ENCODE measurements at places on chromosomes 5 and 9. TPM values are rescaled to one million over a fixed set of nuclear protein-coding genes. Genes with fewer than 3 reads are reported as not detected.

The AFAP1L1 gene
- total RNA-seq = 1.3 TPM

The DNAH5 gene
- total RNA-seq = 2.8 TPM

DNA sequence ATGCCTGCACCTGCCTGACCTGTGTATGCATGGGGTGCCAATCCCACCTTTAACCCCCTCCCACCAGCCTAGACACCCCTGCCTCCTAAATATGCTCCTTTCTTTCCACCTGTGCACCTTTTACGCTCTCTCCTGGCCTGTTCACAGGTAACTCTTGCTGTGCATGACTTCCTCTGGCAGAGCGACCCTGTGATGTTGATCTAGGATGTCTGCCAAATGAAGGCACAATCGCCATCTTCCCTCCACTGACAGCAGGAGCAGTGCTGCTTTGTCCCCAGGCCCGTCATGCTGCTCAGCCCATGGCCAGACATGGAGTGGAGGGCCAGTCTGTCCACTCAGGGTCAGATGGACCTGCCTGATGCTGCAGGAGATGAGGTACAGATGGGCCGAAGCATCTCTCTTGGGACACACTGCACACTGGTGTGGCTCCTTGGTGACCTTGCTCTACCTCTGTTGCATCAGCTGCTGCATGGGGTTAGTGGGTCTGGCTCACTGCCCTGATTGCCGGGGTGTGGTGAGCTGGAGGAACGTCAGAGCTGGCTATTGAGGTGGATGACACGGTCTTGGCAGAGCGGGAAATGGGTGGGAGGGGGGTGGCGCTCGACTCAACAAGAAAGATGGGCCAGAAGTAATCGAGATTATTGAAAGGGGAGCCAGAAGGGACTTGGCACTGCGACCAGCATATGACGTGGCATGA is 101.7 kb upstream of the PITX1 start:
- DNase-seq = no peak
- no peaks in the 10 kb centered on the region for H3K4me1 ChIP-seq
- no peaks in the 10 kb centered on the region for H3K27me3 ChIP-seq
- H3K4me3 ChIP-seq = no peak overlapping the region

DNA sequence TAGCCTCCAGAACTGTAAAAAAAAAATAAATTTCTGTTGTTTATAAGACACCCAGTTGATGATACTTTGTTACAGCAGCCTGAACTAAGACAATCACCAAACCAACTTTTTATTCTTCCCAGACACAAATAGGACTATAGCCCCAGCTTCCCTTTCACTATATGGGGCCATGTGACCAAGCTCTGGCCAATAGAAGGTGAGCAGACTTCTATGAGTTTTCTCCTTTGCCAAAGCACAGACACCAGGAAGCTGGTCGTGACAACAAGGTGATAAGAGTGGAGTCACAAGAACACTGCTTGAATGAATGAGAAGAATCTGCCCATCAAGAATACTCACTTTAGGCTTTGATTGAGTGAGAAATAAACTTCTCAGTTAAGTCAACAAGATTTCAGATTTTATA is 217.7 kb downstream of the DEPDC1B start:
- no peak for DNase-seq
- H3K4me1 ChIP-seq = no peaks in the 10 kb centered on the region
- H3K27me3 ChIP-seq = no peaks in the 10 kb centered on the region
- H3K27ac ChIP-seq = no peak overlapping the region

DNA sequence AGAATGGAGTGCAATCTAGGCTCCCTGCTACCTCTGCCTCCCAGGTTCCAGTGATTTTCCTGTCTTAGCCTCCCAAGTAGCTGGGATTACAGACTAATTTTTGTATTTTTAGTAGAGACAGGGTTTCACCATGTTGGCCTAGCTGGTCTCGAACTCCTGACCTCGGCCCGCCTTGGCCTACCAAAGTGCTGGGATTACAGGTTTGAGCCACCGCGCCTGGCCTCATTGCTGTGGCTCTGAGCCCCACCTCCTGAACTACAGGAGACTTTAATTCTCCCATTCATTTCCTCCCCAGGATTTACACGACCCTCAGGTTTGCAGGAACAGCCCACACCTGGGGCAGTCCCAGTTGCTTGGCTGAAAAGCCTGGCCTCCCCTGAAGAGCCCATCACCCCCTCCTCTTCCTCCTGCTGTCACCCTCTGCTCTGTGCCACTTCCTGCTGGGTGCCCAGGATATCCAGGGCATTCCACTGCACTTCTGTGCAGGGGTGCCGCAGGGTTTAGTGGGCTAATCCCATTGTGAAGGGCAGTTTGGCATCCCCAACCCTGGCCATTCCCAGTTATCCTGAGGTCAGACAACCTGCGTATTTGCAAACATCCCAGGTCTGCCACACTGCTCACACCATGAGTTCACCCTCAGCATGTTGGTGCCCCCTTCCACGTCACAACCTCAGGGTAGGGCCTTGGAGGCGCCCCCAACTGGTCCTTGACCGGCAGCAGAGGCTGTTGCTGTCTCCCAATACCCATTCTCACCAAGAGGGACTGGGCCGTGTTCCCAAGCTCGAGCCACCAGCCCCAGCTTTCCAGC is 265.0 kb upstream of the IRX4 start:
- H3K36me3 ChIP-seq = no peaks in the 10 kb centered on the region
- no peak overlapping the region for H3K27ac ChIP-seq
- no peaks in the 10 kb centered on the region for H3K4me1 ChIP-seq
- no peak overlapping the region for H3K4me3 ChIP-seq
- no peaks in the 10 kb centered on the region for H3K27me3 ChIP-seq

DNA sequence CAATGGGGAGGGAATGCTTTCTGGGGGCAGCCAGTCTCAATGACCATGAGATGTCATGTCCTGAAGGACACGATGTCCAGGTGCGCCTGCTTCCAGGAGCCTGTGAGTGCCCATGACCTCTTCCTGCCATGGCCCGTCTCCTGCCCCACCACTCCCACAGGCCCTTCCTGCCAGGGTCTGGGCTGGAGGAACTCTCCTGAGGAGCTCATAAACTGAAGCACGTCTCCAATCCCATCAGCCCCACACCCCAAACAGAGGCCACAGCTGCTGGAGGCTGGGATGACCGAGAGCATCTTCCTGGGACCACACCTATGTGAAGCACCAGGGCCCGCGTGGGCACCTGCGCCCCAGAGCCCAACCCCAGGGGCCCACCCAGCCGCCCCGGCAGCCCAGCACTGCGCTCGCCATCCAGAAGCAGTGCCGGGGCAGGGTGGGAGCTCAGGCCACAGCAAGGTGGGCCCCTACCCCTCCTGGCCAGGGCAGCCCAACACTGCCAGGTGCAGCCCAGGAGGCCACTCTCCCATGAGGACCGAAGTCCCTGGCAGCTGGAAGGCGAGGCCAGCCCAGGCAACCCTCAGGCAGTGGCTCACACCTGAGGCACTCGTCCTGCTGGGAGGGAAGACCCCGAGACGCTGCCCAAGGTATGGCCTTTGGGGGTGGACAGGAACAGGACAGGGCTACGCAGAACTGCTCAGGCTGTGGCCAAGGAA is 53.9 kb upstream of the UBAC1 start:
- H3K36me3 ChIP-seq = peaks cover 14% of the 10 kb centered on the region
- H3K4me1 ChIP-seq = no peaks in the 10 kb centered on the region
- no peak overlapping the region for H3K27ac ChIP-seq
- no peak for DNase-seq

DNA sequence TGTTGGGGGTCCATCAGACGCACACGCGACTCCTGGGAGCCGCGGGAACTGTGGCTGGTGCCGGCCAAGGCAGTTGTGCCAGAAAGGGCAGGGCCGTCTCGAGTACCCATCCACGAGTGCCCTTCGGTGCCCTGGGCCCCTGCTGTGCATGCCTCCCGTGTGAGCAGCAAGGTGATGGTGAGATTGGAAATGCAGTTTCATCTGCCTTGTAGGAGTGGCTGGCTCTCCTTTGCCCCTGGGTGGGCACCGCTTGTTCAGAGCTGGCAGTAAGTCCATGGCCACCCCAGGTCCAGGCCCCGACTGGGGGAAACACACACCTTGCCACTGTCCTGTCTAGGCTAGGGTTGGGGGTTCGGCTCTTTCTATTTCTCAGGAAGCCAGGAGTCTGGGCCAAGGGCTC is 5.7 kb downstream of the NKD2 start:
- DNase-seq = no peak
- H3K4me3 ChIP-seq = no peak overlapping the region
- no peak overlapping the region for H3K27ac ChIP-seq
- no peaks in the 10 kb centered on the region for H3K36me3 ChIP-seq
- H3K4me1 ChIP-seq = peaks cover 4% of the 10 kb centered on the region

- H3K27me3 ChIP-seq = no peaks in the 10 kb centered on the region
- no peak overlapping the region for H3K4me3 ChIP-seq
- no peak for DNase-seq
These were observed 59.8 kb downstream of the DOCK2 start for GRCh38 chr5:169696621-169697510.

DNA sequence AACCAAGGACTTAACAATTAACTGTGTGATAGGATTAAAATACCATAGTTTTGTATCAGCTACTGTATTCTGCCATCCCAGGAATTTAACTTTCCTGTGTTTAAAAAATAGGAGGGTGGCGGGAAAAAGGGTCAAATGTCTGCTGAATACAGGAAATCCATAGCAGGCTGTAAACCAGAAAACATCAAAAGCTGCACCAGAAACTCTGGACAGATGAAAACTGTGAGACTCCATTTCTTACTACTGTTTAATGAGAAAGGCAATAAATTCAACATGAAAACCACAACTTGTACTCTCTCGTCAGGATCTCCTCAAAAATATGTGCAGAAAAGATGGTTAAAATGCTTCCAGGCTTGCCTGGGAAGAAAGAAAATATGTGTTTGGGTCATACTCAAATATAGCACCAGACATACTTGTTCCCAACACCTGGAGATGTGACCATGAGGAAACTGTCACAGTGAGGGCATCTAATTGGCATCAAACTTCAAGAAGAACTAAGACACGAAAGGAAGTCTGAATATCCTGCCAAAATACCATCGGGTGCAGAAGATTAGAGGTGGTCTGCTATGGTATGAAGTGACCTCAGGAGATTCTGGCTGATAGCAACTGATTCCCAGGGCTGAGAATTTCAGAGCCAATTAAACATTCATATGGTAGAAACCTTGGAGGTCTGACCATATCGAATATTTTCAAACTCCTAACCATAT is 164.7 kb upstream of the TARS1 start:
- no peaks in the 10 kb centered on the region for H3K36me3 ChIP-seq
- no peaks in the 10 kb centered on the region for H3K27me3 ChIP-seq
- H3K4me3 ChIP-seq = no peak overlapping the region
- H3K4me1 ChIP-seq = no peaks in the 10 kb centered on the region
- H3K27ac ChIP-seq = no peak overlapping the region
- DNase-seq = no peak

GRCh38 chr5:54304040-54304439 is 6.3 kb downstream of the ARL15 start:
- no peak overlapping the region for H3K4me3 ChIP-seq
- peaks cover 12% of the 10 kb centered on the region for H3K4me1 ChIP-seq
- no peaks in the 10 kb centered on the region for H3K36me3 ChIP-seq
- DNase-seq = no peak
- no peak overlapping the region for H3K27ac ChIP-seq

All from pancreas (tissue), 10 donors.